Dermis blood vessel endothelial cell (primary cell): ENCODE measurements at places on chromosomes 13 and 19. TPM values are rescaled to one million over a fixed set of nuclear protein-coding genes. Genes with fewer than 3 reads are reported as not detected.

DNA sequence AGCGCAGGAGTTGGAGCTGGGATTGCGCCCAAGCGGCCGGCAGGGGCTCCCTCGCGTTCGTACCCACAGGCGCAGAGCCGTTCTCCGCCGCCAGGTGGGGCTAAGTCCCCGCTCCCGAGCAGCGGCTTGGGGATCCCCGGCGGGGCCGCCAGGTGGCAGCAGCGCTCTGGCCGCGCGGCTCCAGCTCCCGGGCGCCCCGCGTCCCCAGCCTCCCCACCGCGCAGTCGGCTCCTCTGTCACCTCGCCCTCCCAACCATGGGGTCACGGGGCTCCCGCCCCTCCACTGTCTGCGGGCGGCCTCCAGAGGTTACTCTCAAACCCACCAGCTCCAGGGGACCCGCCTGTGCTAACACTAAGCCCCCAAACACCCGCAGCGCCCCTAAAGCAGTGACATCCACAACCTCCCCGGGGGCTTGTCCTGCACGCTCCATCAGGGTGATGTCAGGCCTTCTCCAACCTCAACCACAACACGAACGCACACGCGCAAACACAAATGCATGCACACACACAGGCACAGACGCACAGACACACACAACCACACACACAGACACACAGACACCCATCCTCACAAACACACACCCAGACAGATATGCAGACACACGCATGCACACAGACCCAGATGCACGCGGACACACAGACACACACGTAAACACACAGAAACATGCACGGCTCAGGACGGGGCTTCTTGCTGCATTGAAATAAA, 18.4 kb upstream of the KCTD15 start:
- peak; percentile 85 for DNase-seq

DNA sequence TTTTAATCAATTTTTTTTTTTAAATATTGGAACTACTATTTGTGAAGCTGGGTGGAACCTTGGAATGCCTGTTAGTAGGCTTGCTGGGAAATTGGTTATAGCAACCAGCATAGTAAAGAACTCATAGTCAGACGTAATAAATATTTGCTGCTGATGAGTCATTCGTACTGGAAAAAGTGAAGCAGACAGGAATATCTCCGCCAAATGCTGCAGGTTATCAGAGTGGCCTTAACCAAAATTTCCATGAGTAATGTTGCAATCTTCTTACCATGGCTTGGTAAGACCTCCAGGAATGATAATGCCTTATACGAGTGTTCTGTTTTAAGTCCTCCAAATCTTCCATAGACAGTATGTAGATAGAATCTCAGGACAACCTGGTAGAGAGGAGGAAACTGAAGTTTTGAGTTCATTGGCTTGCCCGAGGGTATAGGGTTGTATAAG, 34.2 kb downstream of the MBNL2 start:
- peak; percentile 94 for DNase-seq

Gene UGGT2
- 22.1 and 32.8 TPM in 2 replicates for total RNA-seq

DNA sequence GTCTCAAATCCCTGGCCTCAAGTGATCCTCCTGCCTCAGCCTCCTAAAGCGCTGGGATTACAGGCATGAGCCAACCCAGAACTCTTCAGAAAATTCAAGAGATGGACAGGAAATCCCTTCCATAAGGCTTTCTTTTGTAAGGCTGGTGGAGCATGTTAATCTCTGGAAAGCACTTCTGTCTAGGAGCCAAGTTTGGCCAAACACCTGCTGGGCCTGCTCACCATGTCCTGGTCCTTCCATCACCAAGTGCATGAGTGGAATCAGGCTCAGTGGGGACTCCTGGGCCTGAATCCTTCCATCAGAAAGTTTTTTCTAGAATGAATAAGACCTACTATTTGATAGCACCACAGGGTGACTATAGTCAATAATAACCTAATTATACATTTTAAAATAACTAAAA, 148.0 kb downstream of the DCLK1 start:
- no peak for DNase-seq

DNA sequence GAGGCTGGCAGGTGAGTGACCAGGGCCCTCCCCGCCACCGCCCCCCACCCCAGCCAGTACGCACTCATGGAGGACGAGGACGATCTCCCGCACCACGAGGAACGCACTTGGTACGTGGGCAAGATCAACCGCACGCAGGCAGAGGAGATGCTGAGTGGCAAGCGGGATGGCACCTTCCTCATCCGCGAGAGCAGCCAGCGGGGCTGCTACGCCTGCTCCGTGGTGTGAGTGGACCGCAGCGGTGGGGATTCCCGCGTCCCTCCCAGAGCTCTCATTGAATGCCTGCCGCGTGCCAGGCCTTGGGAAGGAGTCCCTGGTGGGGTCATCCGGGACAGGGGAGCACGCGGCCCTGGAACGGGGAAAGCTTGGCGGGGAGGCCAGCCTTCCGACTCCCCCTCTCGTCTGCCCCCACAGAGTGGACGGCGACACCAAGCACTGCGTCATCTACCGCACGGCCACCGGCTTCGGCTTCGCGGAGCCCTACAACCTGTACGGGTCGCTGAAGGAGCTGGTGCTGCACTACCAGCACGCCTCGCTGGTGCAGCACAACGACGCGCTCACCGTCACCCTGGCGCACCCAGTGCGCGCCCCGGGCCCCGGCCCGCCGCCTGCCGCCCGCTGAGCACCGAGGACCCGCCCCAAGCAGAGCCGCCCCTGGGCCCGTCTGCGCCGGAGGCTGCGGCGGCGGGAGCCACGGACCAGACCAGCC, 4.8 kb upstream of the IFI30 start:
- no peak for DNase-seq

Gene ZNF471
- total RNA-seq = 2.4 and 3.2 TPM in 2 replicates

Gene NRTN
- 0.42 and 0.85 TPM in 2 replicates for total RNA-seq

GRCh38 chr19:46372901-46373490, 26.1 kb downstream of the PPP5C start:
- DNase-seq = peak; percentile 52

Gene ANGPTL4
- 4.3 and 8.7 TPM in 2 replicates for total RNA-seq

Gene ZNF611
- total RNA-seq = 11.9 and 15.7 TPM in 2 replicates

DNA sequence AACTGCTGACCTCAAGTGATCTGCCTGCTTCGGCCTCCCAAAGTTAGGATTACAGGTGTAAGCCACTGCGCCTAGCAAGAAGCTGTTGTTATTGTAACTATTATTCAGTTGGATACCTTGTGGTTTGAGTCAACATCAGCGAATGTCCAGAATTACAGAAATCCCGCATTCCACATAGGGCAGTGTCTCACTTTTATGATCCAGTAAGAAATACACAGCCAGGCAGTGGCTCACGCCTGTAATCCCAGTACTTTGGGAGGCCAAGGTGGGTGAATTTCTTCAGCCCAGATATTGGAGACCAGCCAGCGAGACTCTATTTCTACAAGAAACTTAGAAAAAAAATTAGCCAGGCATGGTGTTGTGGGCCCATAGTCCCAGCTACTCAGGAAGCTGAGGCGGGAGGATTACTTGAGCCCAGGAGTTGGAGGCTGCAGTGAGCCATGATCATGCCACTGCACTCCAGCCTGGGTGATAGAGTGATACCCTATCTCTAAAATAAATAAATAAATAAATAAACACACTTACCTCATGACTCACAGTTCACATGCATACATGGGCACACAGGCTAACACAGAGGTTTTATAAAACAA, 43.8 kb downstream of the SPTBN4 start:
- DNase-seq = no peak

GRCh38 chr19:17183858-17184321, 31.3 kb upstream of the USE1 start:
- no peak for DNase-seq

DNA sequence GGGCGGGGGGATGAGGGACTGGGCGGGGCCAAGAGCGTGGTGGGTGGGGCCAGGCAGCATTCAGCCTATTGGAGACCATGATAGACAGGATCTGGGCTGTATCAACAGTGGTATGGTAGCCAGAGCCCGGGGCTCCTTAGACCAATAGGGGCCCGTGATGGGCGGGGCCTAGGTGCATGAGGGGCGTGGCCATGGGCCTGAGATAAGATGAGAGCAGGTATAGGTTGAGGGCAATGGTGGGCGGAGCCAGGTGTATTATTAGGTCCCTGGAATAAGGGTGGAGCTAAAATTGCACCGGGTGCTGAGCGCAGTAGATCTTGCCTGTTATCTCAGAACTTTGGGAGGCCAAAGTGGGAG, 5.3 kb downstream of the ABCA7 start:
- peak; percentile 58 for DNase-seq

Gene NLRP8
- not detected in 2 replicates for total RNA-seq

- DNase-seq = no peak
These were observed 9.7 kb upstream of the HSH2D start for GRCh38 chr19:16133818-16134217.

Gene CERS1
- total RNA-seq = 1.0 and 1.3 TPM in 2 replicates

DNA sequence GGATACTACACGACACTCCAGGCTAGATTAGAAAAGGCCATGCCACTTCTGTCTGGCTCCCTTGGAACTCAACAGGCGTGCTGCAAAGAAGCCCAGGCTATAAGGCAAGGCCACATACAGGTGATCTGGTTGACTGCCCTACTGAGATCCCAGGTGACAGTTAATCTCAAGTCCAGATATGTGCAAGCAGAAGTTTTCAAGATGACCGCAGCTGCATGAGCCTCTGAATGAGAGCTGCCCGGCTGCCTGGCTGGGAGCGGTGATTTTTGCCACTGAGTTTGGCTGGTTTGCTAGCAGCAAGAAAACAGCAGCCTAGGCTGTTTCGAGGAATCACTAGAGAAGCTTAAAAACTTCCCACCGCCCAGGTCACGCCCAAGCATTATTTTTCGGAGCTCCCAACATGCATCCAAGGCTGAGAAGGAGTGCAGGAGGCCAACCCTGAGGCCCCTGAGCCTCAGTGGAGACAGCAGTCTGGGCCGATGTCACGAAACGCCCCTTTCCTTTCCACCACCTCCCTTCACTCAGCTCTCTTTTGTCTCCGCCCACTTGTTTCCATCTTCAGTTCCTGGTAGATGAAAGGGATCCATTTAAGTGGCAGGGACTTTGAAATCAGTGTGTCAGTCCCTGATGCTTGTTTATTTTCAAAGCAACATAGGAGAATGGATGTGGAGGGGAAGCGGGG, 14.0 kb upstream of the URI1 start:
- no peak for DNase-seq

GRCh38 chr19:58519087-58519354, 589 bp downstream of the ZBTB45 start:
- peak; percentile 88 for DNase-seq

Gene GAS6
- 147 and 174 TPM in 2 replicates for total RNA-seq

DNA sequence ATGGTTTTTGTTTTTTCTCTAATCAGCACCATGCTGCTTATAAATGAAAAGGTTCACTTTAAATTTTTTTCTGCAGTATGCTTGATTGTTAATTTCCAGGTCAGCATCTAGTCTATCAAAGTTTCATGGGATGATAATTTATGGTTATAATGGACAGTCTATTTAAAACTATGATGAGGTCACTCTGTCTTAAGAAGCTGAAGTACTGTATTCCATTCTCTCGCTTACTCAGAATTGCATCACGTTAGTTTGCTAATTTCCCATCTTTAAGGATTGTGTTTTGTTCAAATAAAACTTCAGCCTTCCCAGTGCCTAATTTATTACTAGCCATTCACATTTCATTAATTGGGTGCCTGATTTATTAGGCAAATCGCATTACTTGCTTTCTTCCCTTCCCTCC, 94.3 kb downstream of the GPC6 start:
- DNase-seq = no peak

DNA sequence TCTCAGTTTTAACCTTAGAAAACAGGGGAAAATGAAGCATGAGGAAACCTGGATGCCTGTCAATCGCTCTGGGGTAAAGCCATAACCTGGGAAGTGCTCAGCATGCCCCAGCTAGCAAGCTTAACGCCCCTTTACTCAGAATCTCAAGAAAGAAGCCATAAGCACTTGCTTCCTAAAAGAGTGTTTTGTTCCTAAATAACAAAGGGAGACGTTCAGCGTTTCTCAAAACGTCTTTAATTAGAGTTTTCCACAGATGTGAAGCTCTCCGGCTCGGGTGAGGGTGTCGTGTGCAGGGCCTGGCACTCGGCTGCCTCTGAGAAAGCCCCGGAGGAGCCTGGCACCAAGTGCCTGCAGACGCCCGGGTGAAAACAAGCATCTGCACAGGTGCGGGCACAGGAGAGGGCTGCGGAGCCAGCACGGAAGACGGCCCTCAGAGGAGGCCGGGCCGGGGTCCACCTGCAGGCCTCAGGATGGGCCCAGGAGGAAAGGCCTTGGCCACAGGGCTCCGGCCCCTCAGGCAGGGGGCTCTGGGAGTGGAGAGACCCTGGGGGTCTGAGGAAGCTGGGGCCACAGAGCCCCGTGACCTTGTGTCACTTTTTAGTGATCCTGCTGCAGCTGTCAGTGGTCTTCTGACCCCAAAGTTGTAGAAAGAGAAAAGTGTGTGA, 6.2 kb downstream of the GAS6 start:
- no peak for DNase-seq

DNA sequence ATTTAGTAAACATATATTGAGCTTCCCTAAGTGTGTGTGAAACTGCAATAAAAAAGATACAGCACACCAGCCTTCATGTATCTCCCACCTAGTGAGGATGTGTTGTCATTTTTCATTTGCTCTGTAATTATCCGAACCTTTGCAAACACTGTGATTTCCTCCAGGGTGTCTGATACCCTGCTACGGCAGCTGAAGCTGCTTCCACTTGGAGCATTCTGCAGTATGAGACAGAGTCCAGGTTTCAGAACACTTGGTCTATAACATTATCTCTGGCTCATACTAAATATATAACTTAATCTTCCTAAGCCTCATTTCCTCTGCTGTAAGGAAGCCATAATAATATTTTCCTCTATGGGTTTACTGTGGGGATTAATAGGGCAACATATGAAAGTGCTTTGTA, 1338.1 kb upstream of the SLC10A2 start:
- DNase-seq = no peak

GRCh38 chr19:15287496-15287895, 44.8 kb downstream of the BRD4 start:
- no peak for DNase-seq

Gene LHB
- not detected in 2 replicates for total RNA-seq

Gene PEAK3
- total RNA-seq = 0.17 and 0.19 TPM in 2 replicates

DNA sequence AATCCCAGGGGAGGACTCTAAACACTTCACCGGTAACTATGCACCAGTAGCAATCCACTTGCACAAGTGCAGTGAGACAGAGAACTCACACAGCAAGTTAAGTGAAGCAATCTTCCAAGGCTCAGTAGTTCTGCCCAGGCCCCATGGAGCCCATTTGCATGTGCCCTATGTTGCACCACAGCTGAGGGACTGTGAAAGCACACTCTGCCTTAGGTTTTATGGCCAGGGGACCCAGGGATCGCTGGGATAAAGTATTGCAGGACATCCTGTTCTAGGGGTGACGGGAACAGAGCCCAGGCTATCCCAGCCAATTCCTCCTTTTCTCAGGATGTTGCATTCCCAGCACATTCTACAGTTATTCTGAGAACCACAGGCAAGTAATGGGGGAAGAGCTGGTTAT, 6.0 kb upstream of the AMER2 start:
- DNase-seq = no peak
